ENCODE measurements at places on chromosomes 7 and 10. TPM values are rescaled to one million over a fixed set of nuclear protein-coding genes. Genes with fewer than 3 reads are reported as not detected.

- no peak for DNase-seq
These were observed 3.0 kb downstream of the ADAM8 start for GRCh38 chr10:133273534-133274143.

- peak; percentile 62 for DNase-seq
These were observed 10.2 kb upstream of the CH25H start for GRCh38 chr10:89217057-89217990.

- DNase-seq, result no peak
These were observed 55.8 kb downstream of the CDHR3 start for GRCh38 chr7:106018566-106019469.

The APBB1IP gene
- 1.1 TPM for total RNA-seq

The CUBN gene
- 5.3 TPM for total RNA-seq

The PCLO gene
- 1.2 TPM for total RNA-seq
